ENCODE measurements at places on chromosomes 4 and X.

DNA sequence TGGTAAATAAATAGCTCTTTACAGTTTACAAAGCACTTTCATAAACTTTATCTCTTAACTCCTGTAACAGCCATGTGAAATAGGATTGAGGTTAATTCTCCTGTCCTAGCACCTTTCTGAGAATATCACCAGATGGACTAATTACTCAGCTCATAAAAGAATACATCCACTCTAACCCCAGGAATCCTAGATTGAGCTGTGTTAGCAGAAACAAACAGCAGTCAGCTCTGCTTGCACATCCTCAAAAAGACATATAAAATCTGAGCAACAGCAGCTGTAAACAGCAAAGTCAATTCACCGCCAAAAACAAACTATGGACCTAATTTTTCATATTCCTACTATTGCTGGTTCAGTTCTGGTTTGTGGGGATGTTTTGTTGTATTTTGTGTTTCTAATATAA is 182.8 kb downstream of the QDPR start:
- DNase-seq = no peak

GRCh38 chr4:79281566-79282359 is 44.1 kb downstream of the NAA11 start:
- DNase-seq = no peak

GRCh38 chr4:90071289-90072235 is 55.6 kb upstream of the CCSER1 start:
- no peak for DNase-seq

- peak; percentile 27 for DNase-seq
Observed at GRCh38 chrX:16516232-16516876, 133.6 kb upstream of the S100G start.

DNA sequence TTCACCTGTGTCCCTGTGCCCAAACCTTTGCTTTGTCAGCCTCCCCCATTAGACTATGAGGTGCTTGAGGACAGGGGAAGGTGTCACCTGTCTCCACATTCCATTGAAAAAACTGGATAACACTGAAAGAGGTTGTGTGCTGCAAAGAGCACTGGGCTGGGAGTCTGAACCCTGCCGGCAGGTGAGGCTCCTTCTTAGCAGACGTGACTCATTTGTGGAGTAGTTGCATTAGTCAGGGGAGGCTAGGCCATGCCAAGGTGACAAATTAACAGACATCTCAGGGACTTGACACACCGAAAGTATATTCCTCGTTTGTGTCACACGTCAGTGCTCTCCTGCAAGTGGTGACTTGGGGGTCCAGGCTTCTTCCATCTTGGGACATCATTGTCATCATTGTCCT is 95.9 kb upstream of the STX18 start:
- DNase-seq = no peak

GRCh38 chr4:81906905-81907304 is 435.2 kb upstream of the RASGEF1B start:
- DNase-seq = no peak

DNA sequence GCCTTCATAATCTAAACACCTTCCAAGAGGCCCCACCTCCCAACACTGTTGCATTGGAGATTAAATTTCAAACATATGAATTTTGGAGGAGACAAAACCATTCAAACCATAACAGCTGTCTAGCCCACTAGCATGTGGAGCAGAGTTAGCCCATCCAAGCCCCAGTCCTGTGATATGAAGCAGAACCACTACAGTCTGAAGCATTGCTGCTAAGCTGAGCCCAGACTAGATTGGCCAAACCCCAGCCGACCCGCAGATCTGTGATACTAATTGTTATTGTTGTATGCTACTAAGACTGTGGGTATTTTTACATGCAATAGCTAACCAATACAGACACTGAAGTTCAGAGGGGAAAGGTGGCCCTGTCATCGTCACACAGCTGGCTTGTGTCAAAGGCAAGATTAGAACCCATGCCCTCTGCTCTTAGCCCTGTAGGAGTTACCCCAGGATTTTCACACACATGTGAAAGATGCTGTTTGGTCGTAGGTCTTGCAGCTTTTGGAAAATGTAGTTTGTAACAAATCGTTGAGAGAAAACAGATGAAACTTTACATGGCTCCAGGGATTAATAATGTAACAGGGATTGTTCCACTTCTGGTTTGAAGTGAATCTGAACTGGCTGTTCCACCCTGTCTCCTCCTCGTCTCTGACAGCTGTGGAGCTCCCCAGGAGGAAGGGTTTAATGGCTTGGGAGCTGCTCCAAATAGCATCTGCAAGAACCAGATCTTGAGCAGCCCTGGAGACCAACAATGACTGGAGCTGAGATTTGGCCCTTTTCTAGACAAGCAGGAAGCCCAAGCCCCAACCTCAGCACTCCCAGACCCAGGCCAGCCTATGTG is 517.5 kb downstream of the MID1IP1 start:
- DNase-seq = no peak

GRCh38 chr4:93203708-93204107 is 624.8 kb upstream of the ATOH1 start:
- no peak for DNase-seq

DNA sequence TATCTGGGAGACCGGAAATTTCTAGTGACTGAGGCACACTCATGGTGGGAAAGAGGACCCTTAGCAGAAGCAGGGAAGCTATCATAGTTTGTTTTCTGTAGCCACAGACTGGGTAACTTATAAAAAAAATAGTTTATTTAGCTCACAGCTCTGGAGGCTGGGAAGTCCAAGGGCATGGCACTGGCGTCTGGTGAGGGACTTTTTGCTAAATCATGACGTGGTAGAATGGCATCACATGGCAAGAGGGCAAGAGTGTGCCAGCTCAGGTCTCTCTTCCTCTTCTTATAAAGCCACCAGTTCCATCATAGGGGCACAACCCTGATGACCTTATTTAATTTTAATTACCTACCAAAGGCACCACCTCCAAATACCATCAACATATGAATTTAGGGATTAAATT is 13.3 kb downstream of the APLN start:
- DNase-seq = no peak

GRCh38 chr4:53994382-53995102 is 69.9 kb downstream of the CHIC2 start:
- DNase-seq = no peak

GRCh38 chrX:40298572-40299479 is 201.1 kb upstream of the BCOR start:
- DNase-seq = no peak

DNA sequence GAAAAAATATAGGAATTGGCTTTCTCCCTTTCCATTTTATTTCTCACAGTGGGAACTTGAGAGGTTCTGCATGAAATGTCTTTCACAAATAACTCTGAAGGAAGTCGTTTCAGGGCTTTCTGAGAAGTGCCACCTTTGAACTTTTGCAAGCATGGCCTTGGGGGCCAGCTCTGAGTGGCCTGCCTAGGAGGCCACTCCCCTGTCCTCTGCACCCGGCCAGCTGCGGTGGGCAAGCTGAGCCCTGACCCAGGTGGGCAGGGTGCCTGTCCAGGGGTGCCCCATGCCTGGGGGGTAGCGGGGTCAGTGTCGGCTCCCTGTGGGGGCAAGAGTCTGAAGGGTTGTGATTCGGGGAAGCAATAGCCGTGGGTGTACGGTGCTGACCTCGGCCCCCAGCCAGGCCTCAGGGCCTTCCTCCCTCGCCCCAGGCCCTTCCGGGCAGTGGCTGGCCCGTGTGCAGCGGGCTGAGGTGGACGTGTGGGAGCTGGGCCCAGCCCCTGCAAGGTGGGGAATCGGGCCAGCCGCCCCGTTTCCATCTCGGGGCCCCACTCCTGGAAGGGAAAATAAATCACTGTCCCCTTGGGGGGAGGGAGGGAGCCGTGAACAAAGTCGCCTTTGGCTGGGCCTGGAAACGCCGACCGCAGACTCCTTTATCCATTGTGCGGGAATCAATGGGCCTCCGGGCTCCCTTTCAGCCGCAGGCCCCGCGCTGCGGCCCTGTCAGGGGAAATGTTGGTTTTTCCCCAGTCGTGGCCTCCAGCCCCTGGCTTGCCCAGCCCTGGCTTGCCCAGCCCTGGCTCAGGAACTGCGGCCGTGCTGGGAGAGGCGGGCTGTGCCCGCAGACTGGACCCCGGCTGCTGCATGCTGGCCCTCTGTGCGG is 3.1 kb downstream of the FGFRL1 start:
- DNase-seq = no peak

DNA sequence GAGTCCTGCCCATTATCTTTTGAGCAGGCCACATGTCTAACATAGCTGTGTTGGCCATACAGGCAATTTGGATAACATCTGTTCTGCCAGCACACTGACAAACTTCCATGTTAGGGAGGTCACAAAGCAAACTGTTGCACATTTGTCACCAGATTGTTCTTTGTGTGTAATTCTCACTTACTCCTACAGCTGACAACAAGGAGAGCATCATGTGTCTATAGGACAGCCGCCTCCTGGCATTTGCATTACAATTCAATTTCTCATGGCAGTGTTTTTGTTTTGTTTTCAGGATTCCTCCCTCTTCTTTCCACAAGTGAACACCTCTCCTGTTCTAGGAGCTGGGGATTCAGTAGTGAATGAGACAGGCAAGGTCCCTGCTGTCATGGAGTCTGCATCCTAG is 94.3 kb upstream of the LEF1 start:
- no peak for DNase-seq

- no peak for DNase-seq
Observed at GRCh38 chrX:31374786-31375185, 302.9 kb upstream of the FTHL17 start.

- no peak for DNase-seq
Observed at GRCh38 chr4:114539985-114540384, 58.6 kb upstream of the UGT8 start.

DNA sequence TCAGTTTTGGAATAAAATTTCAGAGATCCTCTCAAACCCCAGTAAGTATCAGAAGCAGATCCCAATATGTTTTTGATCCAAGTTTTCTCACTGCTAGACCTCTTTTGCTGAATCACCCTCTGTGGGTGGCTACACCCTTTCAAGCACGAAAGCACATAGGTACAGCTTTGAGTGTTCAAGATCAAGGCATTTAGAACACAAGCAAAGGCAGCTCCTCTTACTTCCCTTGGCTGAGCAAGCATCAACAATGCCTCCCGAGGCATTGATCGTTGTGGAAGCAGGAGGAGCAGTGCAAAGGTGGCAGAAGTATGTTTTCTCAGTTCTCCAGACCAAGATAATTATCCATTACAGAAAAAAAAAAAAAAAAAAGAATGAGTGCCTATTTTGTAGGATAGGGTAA is 72.0 kb upstream of the TSPAN7 start:
- no peak for DNase-seq

DNA sequence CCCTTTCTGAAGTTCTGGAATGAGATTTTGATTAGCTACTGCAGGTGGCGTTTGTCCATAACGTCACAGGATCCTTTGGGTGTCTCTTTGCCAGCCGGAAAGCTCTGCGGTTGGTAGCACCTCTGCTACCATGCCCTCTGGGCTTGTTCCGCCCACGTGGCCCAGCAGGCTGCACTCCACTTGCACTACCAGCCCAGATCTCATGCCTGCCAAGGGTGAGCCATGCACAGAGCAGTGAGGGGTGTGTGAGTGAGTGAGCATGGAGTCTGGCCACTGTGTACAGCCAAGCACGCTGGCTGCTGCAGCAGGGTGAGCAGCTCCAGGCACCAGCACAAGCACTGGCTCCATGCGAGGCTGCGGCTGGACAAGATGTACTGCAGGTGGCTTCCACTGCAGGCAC is 6.6 kb upstream of the HNRNPD start:
- no peak for DNase-seq
